ENCODE measurements at places on chromosomes 13 and 19. TPM values are rescaled to one million over a fixed set of nuclear protein-coding genes. Genes with fewer than 3 reads are reported as not detected.

- no peak for DNase-seq
These were observed 10.0 kb downstream of the DPF1 start for GRCh38 chr19:38213911-38214625.

- no peak for DNase-seq
These were observed 6.6 kb downstream of the SMAD9 start for GRCh38 chr13:36913463-36913862.

ZNF575 gene
- total RNA-seq = 3.1 TPM

MAMSTR gene
- 2.2 TPM for total RNA-seq

DNA sequence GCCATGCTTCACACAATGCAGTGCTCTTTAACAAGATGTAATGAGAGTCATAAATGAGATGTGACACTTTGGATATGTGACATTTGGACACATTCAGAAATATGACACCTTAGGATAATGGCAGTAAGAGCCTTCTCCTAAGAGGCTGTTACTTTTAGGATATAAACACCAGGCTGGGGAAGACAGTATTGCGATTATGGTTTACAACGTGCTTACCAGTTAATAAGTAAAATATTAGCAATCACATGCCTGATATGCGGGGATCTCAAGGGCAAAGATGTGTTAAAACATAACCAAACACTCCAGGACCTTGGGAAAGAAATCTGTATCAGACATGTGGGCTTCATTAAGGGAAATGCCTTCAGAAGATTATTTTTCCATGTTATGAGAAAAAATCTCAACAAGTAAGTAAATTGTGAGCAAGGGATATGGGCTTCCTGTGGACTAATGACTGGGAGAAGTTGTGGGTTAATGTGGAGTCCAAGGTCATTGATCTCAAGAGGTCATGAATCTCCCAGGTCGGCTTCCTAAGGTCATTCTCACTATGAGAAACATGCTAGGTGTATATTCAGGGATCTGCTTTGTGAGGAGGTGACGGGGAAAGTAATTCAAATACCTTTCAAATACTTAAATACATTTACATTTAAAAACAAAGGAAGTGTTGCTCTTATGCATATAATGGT, 105.3 kb downstream of the STARD13 start:
- no peak for DNase-seq
